ENCODE measurements at places on chromosomes 5 and 9.

DNA sequence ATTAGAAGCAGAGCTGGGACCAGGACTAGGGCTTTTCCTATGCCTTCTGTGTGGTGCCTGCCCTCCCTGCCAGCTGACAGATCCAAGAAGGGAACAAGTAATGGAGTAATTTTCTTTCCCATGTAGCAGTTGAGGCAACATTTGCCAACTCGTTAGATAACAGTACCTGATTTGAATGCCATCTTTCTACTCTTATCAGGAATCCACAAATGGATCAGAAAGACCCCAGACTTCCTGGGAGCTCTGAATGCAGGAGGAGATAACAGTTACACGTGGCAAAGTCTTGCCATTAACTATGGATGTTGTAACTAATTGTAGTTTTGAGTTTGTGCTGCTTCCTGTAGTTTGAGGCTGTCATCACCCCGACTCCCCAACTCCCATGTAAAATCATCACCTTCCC, 39.2 kb downstream of the RCL1 start:
- peak; percentile 72 for DNase-seq

DNA sequence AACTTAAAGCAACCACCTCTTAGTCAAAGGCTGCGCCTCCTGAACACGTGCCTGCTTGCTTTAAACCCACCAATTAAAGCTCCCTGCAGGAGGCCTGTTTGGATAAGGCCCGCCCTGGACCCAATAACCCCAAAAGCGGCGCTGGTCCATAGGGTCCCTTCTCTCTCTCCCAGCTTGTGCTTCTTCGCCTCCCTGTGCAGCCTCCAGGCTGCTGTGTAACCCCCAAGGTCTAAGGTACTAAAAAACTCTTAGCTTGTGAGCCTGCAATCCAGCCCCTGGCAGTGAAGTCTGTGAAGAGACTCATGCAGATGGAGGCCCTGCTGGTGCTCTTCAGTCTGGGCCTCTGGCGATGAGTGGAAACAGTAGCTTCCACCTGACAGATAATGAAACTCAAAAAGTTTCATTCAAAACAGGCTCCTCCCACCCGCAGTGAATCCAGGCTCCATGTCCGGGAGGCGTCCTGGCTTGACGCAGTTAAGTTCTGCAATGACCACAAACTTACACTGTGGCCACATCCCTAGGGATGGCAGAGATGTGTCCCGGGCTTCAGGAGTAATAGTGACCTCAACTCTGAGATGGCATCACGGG, 97.3 kb downstream of the PRRT1B start:
- no peak for DNase-seq

DNA sequence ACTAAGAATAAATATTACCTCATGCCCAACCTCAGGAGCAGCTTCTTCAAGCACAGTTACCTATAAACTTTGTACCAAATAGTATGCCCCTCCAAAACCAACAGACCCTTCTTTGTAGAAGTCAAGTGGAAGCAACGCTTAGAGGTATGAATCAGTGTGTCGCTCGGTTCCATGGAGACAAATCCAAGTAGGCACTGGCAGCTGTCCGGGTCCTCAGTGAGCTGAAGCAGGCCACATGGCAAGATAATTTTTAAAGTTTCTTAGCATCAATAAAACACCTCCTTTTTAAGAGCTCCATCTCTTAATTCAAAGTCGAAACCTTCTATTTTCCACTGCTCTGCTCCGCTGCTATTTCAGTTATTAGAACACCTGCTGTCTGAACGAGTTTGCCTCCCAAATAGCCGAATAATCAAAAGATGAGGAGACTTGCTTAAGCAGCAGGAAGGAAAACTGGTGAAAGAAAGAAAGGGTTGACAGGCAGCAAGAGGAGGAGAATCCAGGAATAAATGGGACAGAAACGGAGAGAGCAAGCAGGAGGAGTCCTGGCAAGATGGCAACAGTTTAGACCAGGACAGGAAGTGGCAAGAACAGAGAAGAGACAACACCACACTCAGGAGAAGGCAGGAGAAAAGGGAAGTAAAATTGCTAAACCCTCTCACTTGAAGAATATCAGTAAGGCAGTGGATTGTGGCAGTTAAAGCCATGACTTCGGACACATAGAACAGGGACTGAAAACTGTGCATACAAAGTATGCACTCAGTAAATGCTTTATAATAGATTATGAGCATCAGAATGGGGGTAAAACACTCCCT, 65.0 kb downstream of the PPP2R2B start:
- peak; percentile 6 for DNase-seq

DNA sequence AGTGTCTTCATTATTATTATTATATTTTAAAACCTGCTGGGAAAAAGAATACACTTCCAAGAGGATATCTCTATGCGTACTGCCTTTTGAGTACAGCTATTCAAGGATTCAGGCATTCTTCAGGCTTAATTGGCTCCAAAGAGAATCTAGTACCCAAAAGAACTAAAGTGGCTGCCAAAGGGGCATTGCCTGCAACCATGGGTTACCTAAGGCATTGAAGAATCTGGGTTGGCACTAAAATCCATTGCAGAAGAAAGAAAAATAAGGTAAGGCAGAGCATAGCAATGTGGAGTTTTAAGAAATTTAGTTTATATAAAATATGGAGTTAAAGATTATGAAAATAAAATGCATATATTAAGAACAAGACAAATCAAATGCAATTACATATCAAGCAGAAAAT, 223.5 kb downstream of the TMEM161B start:
- no peak for DNase-seq

DNA sequence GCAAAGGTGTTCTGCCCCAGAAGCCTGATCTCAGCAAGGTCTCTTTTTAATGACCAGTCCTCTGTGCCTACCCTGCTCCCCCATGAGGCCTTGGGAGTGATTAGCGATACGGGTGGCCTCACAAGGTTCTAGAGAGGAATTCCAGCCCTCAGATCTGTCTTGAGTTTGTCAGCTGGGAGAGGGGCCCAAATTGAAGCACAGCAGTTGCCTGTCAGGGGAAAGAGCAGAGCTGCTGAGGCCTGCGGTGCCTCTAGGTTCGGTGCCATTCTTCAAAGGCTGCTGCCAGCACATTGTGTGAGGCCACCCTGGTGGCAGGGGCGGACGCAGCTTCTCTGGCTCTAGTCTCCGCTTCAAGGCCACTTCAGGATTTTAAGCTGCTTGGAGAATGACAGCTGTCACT, 85.7 kb upstream of the GRIA1 start:
- no peak for DNase-seq

DNA sequence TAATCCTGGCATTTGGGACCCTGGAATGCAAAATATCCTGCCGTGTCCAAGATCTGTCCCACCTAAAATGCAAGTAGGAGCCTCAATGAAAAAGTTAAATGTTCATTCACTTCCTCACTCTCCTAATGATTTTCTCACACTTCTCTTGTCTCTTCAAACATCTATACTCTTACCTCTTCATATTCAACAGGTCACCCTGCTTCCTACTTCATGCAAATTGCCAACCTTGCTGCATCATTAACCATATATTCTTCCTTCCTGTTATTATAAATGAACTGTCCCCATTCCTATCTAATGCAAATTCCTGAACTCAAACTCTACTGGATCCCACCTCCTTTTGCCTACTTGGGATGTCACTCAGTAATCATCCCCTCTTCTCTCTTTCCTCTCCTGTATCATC, 74.4 kb downstream of the STRBP start:
- DNase-seq: no peak

DNA sequence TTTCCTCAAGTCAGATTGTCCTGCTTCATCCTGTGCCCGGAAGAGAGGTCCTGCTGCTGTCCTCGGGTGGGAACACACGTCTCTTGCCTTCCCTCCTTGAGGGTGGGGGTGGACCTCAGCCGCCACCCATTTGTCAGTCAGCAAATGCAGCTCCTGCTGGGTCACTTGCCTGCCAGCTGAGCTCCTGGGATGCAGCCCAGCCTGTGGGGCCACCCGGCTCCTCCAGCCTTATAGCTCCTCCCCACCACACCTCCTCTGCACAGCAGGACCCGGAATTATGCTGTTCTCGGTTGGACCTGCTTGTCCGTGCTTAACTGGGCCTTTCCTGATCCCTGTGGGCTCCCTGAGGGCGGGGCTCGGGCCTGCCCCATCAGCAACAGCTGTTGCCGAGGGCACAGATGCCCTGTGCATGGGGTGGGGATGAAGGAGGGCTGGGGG, 52.7 kb downstream of the RXRA start:
- DNase-seq: no peak

DNA sequence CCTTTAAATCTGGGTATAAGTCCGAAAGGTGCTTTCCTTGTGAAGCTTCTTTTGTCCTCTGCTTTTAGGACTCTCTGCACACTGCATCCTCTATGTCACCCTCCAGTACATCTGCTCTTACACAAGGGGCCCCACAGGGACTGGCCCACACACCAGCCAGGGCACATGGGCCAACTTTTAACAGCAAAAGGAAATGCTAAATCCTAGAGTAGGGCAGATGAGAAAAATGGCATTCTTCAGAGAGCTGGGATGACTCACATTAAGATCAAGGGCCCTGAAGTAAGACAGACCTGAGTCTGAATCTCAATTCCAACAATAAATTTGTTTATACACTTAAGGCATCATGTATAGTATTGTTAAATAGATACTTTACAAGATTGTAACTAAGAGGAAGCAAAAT, 40.3 kb upstream of the CDKN2B start:
- DNase-seq: no peak

DNA sequence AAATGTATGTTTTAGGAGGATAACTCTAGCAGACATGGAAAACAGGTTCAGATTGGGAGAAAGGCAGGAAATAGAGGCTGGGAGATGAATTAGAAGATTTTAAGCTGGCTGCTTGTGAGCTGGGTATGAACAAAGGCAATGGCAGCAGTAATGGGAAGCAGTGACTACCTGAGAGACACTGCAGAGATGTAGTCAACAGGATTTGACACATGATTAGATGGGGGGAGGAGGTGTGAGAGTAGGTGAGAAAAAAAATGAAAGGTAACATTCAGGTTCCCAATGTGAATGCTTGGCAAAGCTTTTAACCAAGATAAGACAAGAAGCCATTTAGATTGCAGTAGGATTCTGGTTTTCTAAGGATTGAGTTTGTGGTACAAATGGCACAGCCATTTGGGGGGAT, 22.8 kb upstream of the IFNE start:
- DNase-seq: no peak

- no peak for DNase-seq
Measured at GRCh38 chr5:59037941-59038797, 455.3 kb downstream of the RAB3C start.

GRCh38 chr5:16883176-16883575, 52.9 kb downstream of the MYO10 start:
- no peak for DNase-seq

GRCh38 chr5:68382640-68383039, 167.1 kb downstream of the PIK3R1 start:
- no peak for DNase-seq

DNA sequence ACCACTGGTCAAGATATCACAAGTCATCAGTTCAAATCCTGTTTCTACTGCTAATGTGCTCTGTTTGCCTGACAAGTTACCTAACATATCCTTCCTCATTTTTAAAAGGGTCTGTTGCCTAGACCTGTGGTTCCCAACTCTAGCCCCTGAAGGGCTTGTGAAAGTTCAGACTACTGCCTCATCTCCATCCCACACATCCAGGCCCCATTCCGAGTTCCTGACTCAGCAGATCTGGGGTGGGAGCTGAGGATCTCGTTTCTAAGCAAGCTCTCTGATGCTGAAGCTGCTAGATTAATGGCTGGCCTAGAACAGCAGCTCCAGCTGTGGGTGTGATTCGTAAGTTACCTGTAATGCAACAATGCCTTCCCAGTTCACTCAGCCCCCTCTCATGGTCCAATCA, 32.5 kb downstream of the S1PR3 start:
- no peak for DNase-seq

DNA sequence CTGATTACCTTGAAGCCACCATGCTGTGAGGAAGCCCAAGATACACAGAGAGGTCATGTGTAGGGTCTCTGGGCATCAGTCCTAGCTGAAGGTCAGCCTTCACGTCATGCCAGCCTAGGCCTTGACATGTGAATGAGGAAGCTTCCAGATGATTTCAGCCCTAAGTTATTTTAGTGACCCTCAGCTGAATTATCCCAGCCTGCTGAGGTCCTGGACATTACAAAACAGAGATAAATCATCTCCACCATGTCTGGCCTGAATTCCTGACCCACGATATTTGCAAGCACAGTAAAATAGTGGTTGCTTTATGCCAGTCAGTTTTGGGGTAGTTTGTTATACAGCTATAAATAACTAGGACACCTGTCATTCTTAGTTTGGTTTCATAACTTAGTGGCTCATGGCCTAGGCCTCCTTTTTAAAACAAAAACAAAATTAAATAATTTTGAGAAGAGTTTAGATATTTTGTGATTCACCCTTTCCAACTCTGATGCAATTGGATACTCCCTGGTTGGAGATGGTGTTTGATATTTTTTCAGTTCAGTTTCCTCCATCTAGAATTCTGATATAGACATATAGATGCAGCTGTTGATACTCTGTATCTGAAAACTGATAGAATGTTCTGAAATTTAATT, 571.3 kb upstream of the CLINT1 start:
- no peak for DNase-seq

GRCh38 chr9:87593359-87593980, 95.8 kb downstream of the DAPK1 start:
- no peak for DNase-seq

GRCh38 chr5:154513669-154514084, 35.6 kb upstream of the HAND1 start:
- DNase-seq: no peak

DNA sequence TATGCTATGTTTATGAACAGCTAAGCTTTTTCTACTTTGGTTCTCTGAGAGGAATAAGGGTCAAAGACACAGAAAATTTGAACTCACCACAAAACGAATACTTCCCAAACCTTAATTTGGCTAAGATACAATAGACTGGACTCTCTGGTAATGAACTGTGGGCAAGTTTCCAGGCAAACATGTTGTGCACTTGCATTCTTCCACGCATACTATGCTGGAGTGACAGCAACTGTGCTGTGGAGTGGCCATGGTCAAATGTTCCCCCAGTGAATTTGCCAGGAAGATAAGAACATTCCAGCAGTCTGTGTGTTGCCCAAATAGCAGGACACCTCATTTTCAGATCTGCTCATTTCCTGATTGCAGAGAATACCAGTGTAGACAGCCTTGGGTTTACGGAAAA, 275.3 kb upstream of the IL12B start:
- DNase-seq: no peak

- peak; percentile 75 for DNase-seq
Measured at GRCh38 chr5:343461-344401, 22.2 kb downstream of the AHRR start.

DNA sequence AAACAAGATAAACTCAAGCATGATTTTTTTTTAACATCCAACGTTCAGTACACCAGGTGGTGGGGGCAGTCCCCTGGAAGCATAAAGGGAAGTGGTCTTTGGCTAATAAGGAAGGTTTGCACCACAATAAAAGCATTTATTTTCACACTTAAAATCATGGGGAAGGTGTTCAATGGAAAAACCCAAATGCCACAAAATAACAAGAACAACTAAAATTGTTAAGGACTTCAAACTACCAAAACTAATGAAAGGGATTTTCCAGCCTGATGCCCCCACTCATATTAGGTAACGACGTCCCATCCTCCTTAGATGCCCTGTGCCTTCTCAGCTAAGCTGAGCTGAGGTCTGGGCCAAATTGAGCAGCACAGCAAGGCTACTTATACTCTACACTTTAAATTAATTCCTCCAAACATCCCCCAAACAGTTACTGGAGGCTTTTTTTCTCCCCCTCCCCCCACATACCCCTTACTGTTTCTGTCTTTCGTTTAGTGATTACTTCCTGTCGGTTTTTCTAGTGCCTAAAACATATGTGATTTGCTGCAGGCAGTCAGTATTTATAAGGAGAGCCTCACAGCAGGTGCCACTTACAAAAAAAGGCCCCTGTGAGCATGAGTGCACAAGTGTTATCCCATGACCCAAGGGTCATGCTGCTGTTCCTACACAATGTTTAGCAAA, 259.7 kb upstream of the ZNF608 start:
- no peak for DNase-seq

All from hematopoietic multipotent progenitor cell treated with erythropoietin and hydrocortisone succinate and interleukin-3 and kit ligand, for 8 days (in vitro differentiated cells).